Activated T-cell treated with anti-CD3 and anti-CD28 coated beads, Interleukin-2, amount 50 U/mL, for 4 hours (primary cell): ENCODE measurements at places on chromosomes 11 and 22. TPM values are rescaled to one million over a fixed set of nuclear protein-coding genes. Genes with fewer than 3 reads are reported as not detected.

The FJX1 gene
- 1.5 TPM for total RNA-seq

GRCh38 chr11:2800655-2801531, 84.7 kb downstream of the CDKN1C start:
- DNase-seq: peak; percentile 2

The OR5T2 gene
- not detected for total RNA-seq

DNA sequence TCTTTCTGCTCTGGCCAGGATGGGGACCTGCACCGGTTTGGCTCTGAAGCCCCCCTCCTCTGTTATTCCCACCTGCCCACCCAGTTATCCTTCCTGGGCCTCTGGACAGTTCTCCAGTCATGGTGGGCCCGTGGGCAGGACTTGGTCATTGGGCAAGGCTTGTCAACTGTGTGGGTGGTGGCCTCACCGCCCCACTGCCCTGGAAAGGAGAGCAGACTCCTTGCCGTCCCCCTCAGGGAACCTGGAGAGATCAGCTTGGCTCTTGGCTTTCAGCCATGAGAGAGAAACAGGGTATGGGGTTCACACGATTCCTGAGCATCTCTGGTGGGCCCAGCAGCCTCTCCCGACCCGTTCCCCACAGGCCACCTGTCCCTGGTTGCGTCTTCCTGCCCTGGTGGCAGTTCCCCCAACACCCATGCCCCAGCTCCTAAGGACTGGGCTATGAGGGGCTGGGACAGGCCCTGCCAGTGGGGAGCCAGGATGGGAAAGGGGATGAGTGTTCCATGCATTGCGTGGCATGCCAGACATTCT, 92.3 kb downstream of the MORC2 start:
- no peak for DNase-seq

- DNase-seq: no peak
Observed at GRCh38 chr11:110249066-110249465, 47.3 kb downstream of the RDX start.

GRCh38 chr11:133168016-133168415, 364.3 kb downstream of the OPCML start:
- DNase-seq: no peak
